Endothelial cell (in vitro differentiated cells): ENCODE measurements at places on chromosomes 3 and 15.

DNA sequence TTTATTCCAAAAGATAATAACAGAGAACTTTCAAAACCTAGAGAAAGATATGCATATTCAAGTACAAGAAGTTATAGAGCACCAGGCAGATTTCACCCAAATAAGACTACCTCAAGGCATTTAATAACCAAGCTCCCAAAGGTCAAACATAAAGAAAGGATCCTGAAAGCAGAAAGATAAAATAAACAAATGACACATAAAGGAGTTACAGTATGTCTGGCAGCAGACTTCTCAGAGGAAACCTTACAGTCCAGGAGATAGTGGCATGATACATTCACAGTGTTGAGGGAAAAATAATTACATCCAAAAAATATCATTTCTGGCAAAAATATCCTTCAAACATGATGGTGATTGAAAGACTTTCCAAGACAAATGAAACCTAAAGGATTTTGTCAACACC is 185.8 kb upstream of the POU1F1 start:
- no peaks in the 10 kb centered on the region for H3K4me1 ChIP-seq
- H3K27ac ChIP-seq: no peak overlapping the region
- DNase-seq: no peak
- no peaks in the 10 kb centered on the region for H3K27me3 ChIP-seq
- no peak overlapping the region for H3K4me3 ChIP-seq

DNA sequence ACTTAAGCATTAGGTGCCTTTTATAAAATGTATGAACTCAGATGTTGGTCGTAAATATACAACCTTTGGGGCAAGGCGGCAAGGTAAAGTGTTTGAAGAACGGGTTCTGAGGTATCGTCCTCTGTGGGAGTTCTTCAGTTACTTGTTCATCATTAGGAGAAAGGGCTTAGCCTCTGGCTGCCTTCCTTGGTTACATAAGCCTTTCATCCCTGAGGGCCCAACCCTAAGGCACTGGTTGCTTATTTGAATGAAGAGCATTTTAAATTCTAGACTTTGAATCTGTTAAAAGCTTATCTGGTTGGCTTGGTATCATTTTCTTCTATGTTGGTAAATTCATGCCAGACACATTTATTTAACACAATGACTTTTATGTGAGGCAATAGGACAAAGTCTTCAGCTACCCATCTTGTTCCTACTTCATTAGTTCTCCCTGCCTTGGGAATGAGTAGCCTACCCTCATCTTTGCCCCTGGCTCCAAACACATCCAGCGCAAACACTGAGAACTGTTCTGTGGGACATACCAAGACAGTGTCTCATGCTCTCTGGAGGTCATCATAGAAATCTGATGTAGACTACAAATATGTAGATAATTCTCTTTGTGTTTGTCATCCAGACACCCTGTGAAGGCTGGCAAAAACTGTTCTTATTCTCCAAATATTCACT is 12.4 kb upstream of the CCDC80 start:
- DNase-seq: no peak
- H3K4me3 ChIP-seq: no peak overlapping the region
- H3K4me1 ChIP-seq: peaks cover 9% of the 10 kb centered on the region
- H3K27me3 ChIP-seq: no peaks in the 10 kb centered on the region
- no peaks in the 10 kb centered on the region for H3K36me3 ChIP-seq

GRCh38 chr3:144104186-144104585 is 132.6 kb downstream of the DIPK2A start:
- H3K36me3 ChIP-seq: peaks cover 4% of the 10 kb centered on the region
- no peaks in the 10 kb centered on the region for H3K27me3 ChIP-seq
- no peak overlapping the region for H3K4me3 ChIP-seq

DNA sequence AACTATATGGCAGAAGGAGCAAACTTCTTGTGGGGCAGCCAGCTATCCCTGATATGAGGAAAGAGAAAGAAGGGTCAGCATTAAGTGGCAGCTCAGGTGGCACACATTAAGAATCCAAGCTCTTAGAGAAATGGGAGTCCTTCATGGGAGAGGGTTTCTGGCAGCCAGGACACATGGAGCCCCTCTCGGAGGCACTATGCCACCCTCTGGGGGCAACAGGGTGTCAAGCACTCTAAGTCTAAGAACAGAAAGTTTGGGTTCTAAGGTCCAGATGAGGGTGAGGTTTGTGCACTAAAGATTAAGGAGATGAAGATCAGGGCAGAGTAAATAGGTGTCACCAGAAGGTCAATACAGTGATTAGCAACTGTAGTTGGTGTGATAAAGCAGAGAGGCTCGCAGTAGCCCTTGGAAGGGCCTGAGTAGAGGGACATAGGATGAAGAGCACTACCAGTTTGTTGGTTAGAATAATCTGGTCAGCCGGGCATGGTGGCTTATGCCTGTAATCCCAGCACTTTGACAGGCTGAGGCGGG is 89.3 kb downstream of the ST6GAL1 start:
- DNase-seq: no peak
- H3K27ac ChIP-seq: no peak overlapping the region
- peaks cover 2% of the 10 kb centered on the region for H3K27me3 ChIP-seq
- peaks cover 16% of the 10 kb centered on the region for H3K36me3 ChIP-seq
- peaks cover 22% of the 10 kb centered on the region for H3K4me1 ChIP-seq
- no peak overlapping the region for H3K4me3 ChIP-seq

DNA sequence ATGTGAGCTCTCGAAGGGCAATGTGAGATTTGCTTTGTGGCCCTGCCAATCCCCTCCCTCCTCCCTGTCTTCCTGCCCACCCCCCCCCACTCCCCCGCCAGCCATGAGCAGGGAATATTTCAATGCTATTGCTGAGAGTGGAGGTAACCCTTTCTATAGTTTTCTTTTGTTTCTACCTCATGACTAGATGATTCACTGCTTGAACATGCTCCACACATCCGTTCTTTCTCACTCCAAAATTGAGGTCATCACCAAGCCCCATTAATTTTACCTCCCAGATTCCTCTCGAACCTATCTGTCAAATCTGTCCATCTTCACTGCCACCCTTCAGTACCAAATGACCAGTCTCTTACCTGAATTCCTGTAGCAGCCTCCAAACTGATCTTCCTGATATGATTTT is 12.2 kb downstream of the ZNF774 start:
- H3K27ac ChIP-seq: no peak overlapping the region
- no peak overlapping the region for H3K4me3 ChIP-seq
- peaks cover 3% of the 10 kb centered on the region for H3K36me3 ChIP-seq
- H3K4me1 ChIP-seq: no peaks in the 10 kb centered on the region
- peaks cover 6% of the 10 kb centered on the region for H3K27me3 ChIP-seq
- DNase-seq: no peak

GRCh38 chr15:67184208-67184925 is 70.1 kb downstream of the AAGAB start:
- H3K27ac ChIP-seq: no peak overlapping the region
- H3K27me3 ChIP-seq: peaks cover 10% of the 10 kb centered on the region
- H3K4me3 ChIP-seq: no peak overlapping the region
- H3K4me1 ChIP-seq: peaks cover 2% of the 10 kb centered on the region

DNA sequence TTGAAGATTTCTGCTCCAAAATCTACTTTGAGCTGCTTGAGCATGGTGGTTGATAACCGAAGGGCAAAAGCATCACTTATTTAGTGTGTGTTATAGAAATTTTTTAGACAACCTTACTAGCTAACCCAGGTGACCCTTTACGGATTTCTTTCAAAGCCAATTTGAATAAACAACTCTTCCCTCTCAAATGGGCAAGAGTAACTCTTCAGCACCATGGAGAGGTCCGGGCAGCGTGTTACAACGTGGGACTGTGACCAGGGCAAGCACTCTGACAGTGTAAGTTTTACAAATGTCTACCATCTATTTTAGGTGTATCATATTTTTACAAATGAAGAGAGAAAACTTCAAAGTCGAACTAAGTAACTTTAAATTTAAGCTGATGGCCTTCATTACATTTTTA is 471.8 kb downstream of the MFSD1 start:
- H3K4me1 ChIP-seq: no peaks in the 10 kb centered on the region
- no peak overlapping the region for H3K27ac ChIP-seq
- no peak overlapping the region for H3K4me3 ChIP-seq
- DNase-seq: peak; percentile 78
- no peaks in the 10 kb centered on the region for H3K36me3 ChIP-seq

DNA sequence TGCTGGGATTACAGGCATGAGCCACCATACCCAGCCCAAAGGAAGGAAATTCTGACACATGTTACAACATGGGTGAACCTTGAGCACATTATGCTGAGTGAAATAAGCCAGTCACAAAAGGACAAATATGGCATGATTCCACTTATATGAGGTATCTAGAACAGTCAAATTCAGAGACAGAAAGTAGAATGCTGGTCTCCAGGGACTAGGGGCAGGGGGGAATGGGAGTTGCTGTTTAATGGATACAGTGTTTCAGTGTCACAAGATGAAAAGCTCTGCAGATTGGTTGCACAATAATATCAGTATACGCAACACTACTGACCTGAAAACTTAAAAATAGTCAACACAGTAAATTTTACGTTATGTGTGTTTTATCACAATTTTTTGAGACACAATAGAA is 4.1 kb downstream of the SPATA12 start:
- DNase-seq: no peak
- H3K4me1 ChIP-seq: peaks cover 15% of the 10 kb centered on the region
- peaks cover 7% of the 10 kb centered on the region for H3K36me3 ChIP-seq
- no peak overlapping the region for H3K27ac ChIP-seq
- peaks cover 8% of the 10 kb centered on the region for H3K27me3 ChIP-seq
- H3K4me3 ChIP-seq: no peak overlapping the region

- H3K27ac ChIP-seq: no peak overlapping the region
- DNase-seq: no peak
- peaks cover 6% of the 10 kb centered on the region for H3K27me3 ChIP-seq
- H3K4me1 ChIP-seq: peaks cover 31% of the 10 kb centered on the region
- H3K36me3 ChIP-seq: peaks cover 11% of the 10 kb centered on the region
- no peak overlapping the region for H3K4me3 ChIP-seq
These were observed 64.5 kb downstream of the FLNB start for GRCh38 chr3:58072763-58073130.

GRCh38 chr3:30659270-30660130 is 53.1 kb downstream of the TGFBR2 start:
- H3K4me3 ChIP-seq: peak overlapping the region; percentile 14
- H3K36me3 ChIP-seq: peaks cover 60% of the 10 kb centered on the region
- no peak for DNase-seq
- H3K27ac ChIP-seq: peak overlapping the region; percentile 82
- peaks cover 87% of the 10 kb centered on the region for H3K4me1 ChIP-seq

DNA sequence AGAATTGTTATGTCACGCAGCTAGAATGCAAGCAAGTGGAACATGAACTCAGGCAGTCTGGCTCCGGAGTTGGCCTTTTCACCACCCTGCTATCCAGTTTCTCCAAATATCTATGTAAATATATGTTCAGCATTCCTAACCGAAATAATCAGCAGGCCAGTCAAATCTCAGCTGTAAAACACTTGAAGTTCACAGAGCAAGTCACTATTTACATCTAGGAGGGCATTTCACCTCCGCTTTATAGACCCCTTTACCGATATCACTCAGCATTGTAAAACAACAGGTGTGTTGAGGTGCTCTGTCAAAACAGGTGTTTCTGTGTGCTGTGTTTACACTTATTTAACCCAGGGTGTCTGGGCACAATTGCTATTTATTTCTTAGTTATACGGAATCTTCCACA is 12.2 kb upstream of the HES1 start:
- DNase-seq: no peak
- H3K4me1 ChIP-seq: peaks cover 9% of the 10 kb centered on the region
- peaks cover 7% of the 10 kb centered on the region for H3K27me3 ChIP-seq
- H3K27ac ChIP-seq: no peak overlapping the region
- no peaks in the 10 kb centered on the region for H3K36me3 ChIP-seq

- H3K4me3 ChIP-seq: no peak overlapping the region
- no peaks in the 10 kb centered on the region for H3K4me1 ChIP-seq
- no peaks in the 10 kb centered on the region for H3K36me3 ChIP-seq
- H3K27ac ChIP-seq: no peak overlapping the region
- peaks cover 1% of the 10 kb centered on the region for H3K27me3 ChIP-seq
- DNase-seq: peak; percentile 30
These were observed 172.8 kb downstream of the KCNMB2 start for GRCh38 chr3:178709051-178709450.

DNA sequence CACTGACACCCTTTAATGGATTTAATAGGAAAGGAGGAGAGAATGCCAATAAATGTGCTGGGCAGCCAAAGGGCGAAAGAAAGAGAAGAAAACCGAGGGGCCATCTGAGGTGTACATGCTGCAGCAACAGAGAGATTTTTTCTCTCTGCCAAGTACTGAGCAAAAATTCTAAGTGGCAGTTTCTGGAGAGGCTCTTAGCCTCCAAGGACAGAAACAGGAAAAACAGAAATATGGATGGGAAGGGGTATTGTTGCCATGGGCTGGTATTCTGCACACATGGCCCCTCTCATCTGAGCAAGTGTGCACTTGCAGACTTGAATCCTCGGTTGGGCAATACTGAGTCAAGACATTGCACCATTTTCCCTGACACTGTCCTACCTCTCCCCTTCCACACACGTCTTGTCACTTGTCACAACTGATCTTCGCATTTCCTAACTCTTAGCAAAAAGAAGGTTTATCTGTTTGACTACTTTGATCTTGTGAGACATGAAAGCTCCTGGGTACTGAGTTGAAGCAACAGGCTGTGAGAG is 73.9 kb downstream of the PRICKLE2 start:
- no peak for DNase-seq

GRCh38 chr3:183984749-183985729 is 32.6 kb downstream of the ABCC5 start:
- DNase-seq: no peak
- peaks cover 4% of the 10 kb centered on the region for H3K4me1 ChIP-seq
- H3K27me3 ChIP-seq: no peaks in the 10 kb centered on the region
- peaks cover 22% of the 10 kb centered on the region for H3K36me3 ChIP-seq
- H3K27ac ChIP-seq: no peak overlapping the region
- H3K4me3 ChIP-seq: no peak overlapping the region

GRCh38 chr3:123498761-123499160 is 49.9 kb upstream of the ADCY5 start:
- DNase-seq: no peak
- H3K27me3 ChIP-seq: peaks cover 6% of the 10 kb centered on the region
- H3K4me1 ChIP-seq: peaks cover 12% of the 10 kb centered on the region
- no peak overlapping the region for H3K4me3 ChIP-seq
- no peaks in the 10 kb centered on the region for H3K36me3 ChIP-seq
- H3K27ac ChIP-seq: no peak overlapping the region

- peaks cover 6% of the 10 kb centered on the region for H3K4me1 ChIP-seq
- H3K27ac ChIP-seq: no peak overlapping the region
- no peak overlapping the region for H3K4me3 ChIP-seq
- no peaks in the 10 kb centered on the region for H3K36me3 ChIP-seq
- DNase-seq: no peak
These were observed 50.6 kb upstream of the PHLDB2 start for GRCh38 chr3:111808439-111808838.

GRCh38 chr3:56980798-56981390 is 79.6 kb upstream of the SPATA12 start:
- H3K4me1 ChIP-seq: peaks cover 9% of the 10 kb centered on the region
- no peak overlapping the region for H3K27ac ChIP-seq
